Subcutaneous preadipocyte (primary cell): ENCODE measurements at places on chromosomes 5 and 9. TPM values are rescaled to one million over a fixed set of nuclear protein-coding genes. Genes with fewer than 3 reads are reported as not detected.

Gene CANX
- 600 and 709 TPM in 2 replicates for total RNA-seq

Gene FAM221B
- total RNA-seq: not detected in 2 replicates

Gene FOXE1
- total RNA-seq: not detected in 2 replicates

Gene WDR36
- 73.9 and 108 TPM in 2 replicates for total RNA-seq

Gene ADRB2
- total RNA-seq: under 0.01 and 1.2 TPM in 2 replicates

Gene OR13C2
- not detected in 2 replicates for total RNA-seq
